Uterus (tissue), 4 donors: ENCODE measurements at places on chromosomes 2 and 18. TPM values are rescaled to one million over a fixed set of nuclear protein-coding genes. Genes with fewer than 3 reads are reported as not detected.

The GPN1 gene
- 17.6 TPM for total RNA-seq

The RNF125 gene
- 3.2 TPM for total RNA-seq

DNA sequence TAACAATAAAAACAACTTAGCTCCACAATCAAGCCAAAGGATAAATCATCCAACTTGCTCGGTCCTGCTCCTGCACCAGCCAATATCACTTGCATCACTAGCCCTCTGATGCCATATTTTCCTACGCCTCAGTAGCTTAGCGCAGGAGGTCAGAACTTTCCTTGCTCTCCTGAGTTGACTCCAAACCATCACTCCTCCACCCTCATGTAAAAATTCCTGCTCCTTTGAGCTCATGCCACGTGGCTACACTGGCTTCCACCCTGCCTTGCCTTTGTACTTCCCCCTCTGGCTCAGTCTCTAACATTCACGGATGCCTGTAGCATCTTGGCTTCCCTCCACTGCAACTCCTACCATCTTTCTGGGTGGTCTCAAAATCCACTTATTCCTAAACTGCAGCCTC, 25.2 kb downstream of the AAK1 start:
- peak; percentile 67 for DNase-seq
- peak overlapping the region; percentile 75 for H3K27ac ChIP-seq
- no peaks in the 10 kb centered on the region for H3K27me3 ChIP-seq
- H3K4me1 ChIP-seq = peaks cover 10% of the 10 kb centered on the region
- H3K4me3 ChIP-seq = no peak overlapping the region

DNA sequence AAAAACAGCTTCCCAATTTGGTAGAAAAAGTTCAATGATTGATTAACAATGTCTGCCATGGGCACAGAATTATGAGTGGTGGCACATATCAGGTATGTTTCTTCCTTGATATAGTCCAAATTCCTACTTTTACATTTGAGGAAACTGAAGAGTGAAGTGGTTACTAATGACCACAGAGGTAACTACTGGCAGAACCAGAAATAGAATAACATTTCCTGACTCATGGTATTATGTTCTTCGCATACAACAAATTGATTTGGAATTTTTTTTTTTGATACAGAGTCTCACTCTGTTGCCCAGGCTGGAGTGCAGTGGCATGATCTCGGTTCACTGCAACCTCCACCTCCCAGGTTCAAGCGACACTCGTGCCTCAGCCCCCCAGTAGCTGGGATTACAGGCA, 6.0 kb upstream of the NFE2L2 start:
- DNase-seq = no peak
- H3K36me3 ChIP-seq = no peaks in the 10 kb centered on the region
- peak overlapping the region; percentile 23 for H3K27ac ChIP-seq
- no peak overlapping the region for H3K4me3 ChIP-seq
- H3K4me1 ChIP-seq = peaks cover 4% of the 10 kb centered on the region
- H3K27me3 ChIP-seq = no peaks in the 10 kb centered on the region

The TUBA3E gene
- not detected for total RNA-seq

GRCh38 chr18:63356272-63356896, 10.6 kb downstream of the KDSR start:
- H3K27me3 ChIP-seq = no peaks in the 10 kb centered on the region
- no peaks in the 10 kb centered on the region for H3K36me3 ChIP-seq
- H3K4me1 ChIP-seq = no peaks in the 10 kb centered on the region
- DNase-seq = no peak

The SPHKAP gene
- total RNA-seq = 0.07 TPM

The ZNF396 gene
- total RNA-seq = 1.5 TPM

- H3K36me3 ChIP-seq = no peaks in the 10 kb centered on the region
- H3K4me3 ChIP-seq = no peak overlapping the region
- H3K27me3 ChIP-seq = no peaks in the 10 kb centered on the region
- no peaks in the 10 kb centered on the region for H3K4me1 ChIP-seq
Measured at GRCh38 chr2:231877533-231878456, 48.4 kb downstream of the NPPC start.

- no peaks in the 10 kb centered on the region for H3K27me3 ChIP-seq
- peak; percentile 13 for DNase-seq
- peak overlapping the region; percentile 99 for H3K27ac ChIP-seq
- H3K36me3 ChIP-seq = no peaks in the 10 kb centered on the region
- H3K4me3 ChIP-seq = no peak overlapping the region
- no peaks in the 10 kb centered on the region for H3K4me1 ChIP-seq
Measured at GRCh38 chr18:12305930-12306629, 2.0 kb upstream of the TUBB6 start.

DNA sequence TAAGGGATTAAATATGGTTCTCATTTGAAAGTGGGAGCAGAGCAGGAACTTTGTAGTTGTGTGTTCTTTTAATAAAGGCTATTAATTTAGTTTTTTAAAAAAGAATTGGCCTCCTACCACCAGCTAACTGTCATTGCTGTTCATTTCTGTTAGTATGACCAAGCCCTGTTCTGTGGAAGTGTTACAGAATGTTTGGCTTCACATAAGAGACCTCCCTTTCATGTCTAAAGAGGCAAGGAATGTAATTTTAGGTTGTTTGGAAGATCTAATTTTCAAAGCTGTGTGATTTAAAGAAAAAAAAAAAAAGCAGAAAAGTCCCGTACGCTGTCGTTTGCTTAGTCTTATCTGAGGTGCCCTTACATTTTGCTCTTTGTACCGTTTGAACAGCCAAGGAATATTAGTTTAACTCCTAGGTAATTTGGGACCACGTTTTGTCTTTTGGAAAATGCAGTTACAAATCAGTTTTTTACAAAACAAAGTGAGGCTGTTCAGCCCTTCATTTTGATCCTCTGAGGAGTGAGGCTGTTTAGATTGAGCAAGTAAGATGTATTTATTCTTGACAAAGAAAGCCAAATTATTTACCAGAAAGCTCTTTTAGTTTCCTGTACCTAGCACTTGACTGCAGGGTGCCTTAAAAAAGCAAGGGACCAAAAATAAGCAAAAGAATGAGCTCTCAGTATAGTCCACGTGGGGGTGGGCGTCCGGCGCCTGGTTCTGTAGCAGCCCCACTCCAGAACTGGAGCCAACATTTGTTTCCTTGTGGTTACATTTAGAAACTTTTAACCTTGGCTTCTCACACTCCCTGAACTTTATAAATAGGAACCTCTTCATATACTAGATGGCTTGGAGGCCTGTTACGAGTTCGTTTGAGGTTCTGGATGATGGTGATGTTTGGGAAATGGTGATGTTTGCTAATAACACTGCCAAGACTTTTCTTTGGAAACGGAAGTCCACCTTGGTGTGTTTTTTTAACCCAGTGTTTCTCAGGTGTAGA, 136.2 kb downstream of the FMNL2 start:
- no peak overlapping the region for H3K27ac ChIP-seq
- H3K4me1 ChIP-seq = no peaks in the 10 kb centered on the region
- no peak overlapping the region for H3K4me3 ChIP-seq
- H3K27me3 ChIP-seq = no peaks in the 10 kb centered on the region
- H3K36me3 ChIP-seq = no peaks in the 10 kb centered on the region

- no peaks in the 10 kb centered on the region for H3K36me3 ChIP-seq
- DNase-seq = no peak
- H3K4me3 ChIP-seq = no peak overlapping the region
- H3K4me1 ChIP-seq = no peaks in the 10 kb centered on the region
Measured at GRCh38 chr2:70161069-70161534, 29.7 kb downstream of the C2orf42 start.

The DYNAP gene
- total RNA-seq = not detected

The CERS6 gene
- 30.2 TPM for total RNA-seq

DNA sequence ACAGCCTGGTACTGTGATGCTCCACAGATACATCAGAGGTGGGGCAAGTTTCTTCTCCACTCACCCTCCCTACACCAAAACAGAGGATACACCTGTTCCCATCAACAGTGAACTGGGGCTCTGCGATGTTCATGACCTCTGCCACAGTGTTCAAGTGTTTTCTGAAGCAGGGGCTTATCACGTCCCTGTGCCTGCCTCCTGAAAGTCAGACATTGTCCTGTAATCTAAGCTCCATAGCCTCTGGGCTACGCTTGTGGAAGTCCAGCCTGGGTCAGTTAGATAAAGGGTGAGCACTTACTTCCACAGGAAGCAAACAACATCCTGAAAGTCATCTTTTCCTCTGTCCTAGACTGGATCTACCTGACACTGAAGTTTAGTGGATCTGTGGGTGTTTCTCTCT, 20.2 kb upstream of the MRO start:
- no peaks in the 10 kb centered on the region for H3K36me3 ChIP-seq
- no peak overlapping the region for H3K4me3 ChIP-seq
- H3K4me1 ChIP-seq = no peaks in the 10 kb centered on the region
- no peaks in the 10 kb centered on the region for H3K27me3 ChIP-seq
- no peak overlapping the region for H3K27ac ChIP-seq

- DNase-seq = no peak
- H3K36me3 ChIP-seq = no peaks in the 10 kb centered on the region
- no peaks in the 10 kb centered on the region for H3K4me1 ChIP-seq
- H3K27ac ChIP-seq = no peak overlapping the region
- H3K4me3 ChIP-seq = no peak overlapping the region
Measured at GRCh38 chr2:145750612-145751011, 1230.7 kb upstream of the ZEB2 start.

DNA sequence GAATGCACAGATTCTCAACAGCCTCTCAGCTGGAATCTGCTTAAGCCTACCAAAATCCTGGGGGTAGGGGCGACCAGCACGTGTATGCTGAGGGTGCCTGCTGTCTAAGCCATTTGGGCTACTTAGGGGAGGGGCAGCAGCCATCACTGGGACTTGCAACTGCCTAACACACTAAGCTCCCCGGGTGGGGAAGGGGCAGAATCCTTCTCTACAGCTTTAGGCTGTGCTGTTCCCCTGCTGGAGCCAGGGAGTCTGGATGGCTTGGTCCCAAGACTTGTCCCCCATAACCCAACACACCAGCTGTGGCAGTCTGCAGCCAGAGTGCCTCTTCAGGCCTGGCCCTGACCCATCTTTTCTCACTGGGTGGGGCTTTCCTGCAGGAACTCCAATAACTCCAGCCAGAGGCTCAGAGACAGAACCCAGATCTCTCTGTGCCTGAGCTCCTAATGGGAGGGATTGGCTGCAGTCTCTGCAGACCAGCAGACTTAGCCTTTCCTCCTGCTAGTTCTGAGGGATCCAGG, 305.4 kb upstream of the RND3 start:
- H3K36me3 ChIP-seq = no peaks in the 10 kb centered on the region
- DNase-seq = no peak
- no peaks in the 10 kb centered on the region for H3K4me1 ChIP-seq
- no peak overlapping the region for H3K4me3 ChIP-seq

- H3K4me3 ChIP-seq = no peak overlapping the region
- H3K27me3 ChIP-seq = no peaks in the 10 kb centered on the region
- no peaks in the 10 kb centered on the region for H3K4me1 ChIP-seq
Measured at GRCh38 chr2:165274698-165275097, 35.5 kb downstream of the SCN2A start.

- H3K4me1 ChIP-seq = no peaks in the 10 kb centered on the region
- no peak for DNase-seq
- H3K27me3 ChIP-seq = no peaks in the 10 kb centered on the region
Measured at GRCh38 chr2:231685349-231686191, 22.8 kb upstream of the PTMA start.

- H3K36me3 ChIP-seq = no peaks in the 10 kb centered on the region
- no peaks in the 10 kb centered on the region for H3K27me3 ChIP-seq
- H3K4me1 ChIP-seq = no peaks in the 10 kb centered on the region
- no peak overlapping the region for H3K4me3 ChIP-seq
- H3K27ac ChIP-seq = no peak overlapping the region
Measured at GRCh38 chr2:118169359-118170005, 81.2 kb downstream of the INSIG2 start.

The CARF gene
- total RNA-seq = 26.1 TPM

DNA sequence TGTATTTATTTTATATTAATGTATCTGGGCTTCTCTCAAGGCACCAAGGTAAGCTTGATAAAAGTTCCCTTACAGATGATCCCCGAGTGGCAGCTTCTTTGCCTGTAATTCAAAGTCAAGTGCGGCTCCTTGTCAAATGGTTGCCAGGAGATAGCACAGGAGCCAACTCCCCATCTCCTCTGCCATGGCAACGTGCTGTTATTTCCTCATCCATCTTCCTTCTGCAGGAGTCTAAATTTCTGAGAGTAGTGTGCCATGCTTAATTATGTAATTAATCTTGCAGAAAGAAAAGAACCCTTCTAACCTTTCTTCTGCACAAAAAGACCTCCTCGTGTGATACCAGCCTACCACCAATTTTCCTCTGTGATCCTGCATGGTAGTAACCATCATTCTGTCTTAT, 46.2 kb upstream of the ACMSD start:
- no peaks in the 10 kb centered on the region for H3K36me3 ChIP-seq
- H3K4me3 ChIP-seq = no peak overlapping the region
- no peak for DNase-seq
- no peaks in the 10 kb centered on the region for H3K4me1 ChIP-seq
- no peak overlapping the region for H3K27ac ChIP-seq

- H3K27ac ChIP-seq = no peak overlapping the region
- no peaks in the 10 kb centered on the region for H3K36me3 ChIP-seq
- DNase-seq = no peak
- H3K4me3 ChIP-seq = no peak overlapping the region
- no peaks in the 10 kb centered on the region for H3K4me1 ChIP-seq
Measured at GRCh38 chr18:51943281-51943680, 396.7 kb upstream of the DCC start.

- no peaks in the 10 kb centered on the region for H3K4me1 ChIP-seq
- H3K27me3 ChIP-seq = no peaks in the 10 kb centered on the region
- no peak overlapping the region for H3K27ac ChIP-seq
- H3K36me3 ChIP-seq = no peaks in the 10 kb centered on the region
- no peak overlapping the region for H3K4me3 ChIP-seq
- no peak for DNase-seq
Measured at GRCh38 chr2:36871068-36871707, 95.1 kb downstream of the STRN start.

The SULT1C4 gene
- total RNA-seq = 12.4 TPM

The IL1RL1 gene
- 12.3 TPM for total RNA-seq

GRCh38 chr18:54877076-54877475, 48.8 kb downstream of the RAB27B start:
- H3K4me1 ChIP-seq = no peaks in the 10 kb centered on the region
- no peak for DNase-seq
- H3K27ac ChIP-seq = no peak overlapping the region

The C2orf66 gene
- total RNA-seq = not detected

GRCh38 chr2:208250388-208250787, 4.5 kb downstream of the IDH1 start:
- H3K4me1 ChIP-seq = peaks cover 7% of the 10 kb centered on the region
- DNase-seq = no peak
- no peak overlapping the region for H3K4me3 ChIP-seq
- no peaks in the 10 kb centered on the region for H3K36me3 ChIP-seq
- no peak overlapping the region for H3K27ac ChIP-seq

GRCh38 chr18:9994026-9994570, 80.3 kb downstream of the VAPA start:
- DNase-seq = peak; percentile 33
- H3K27me3 ChIP-seq = no peaks in the 10 kb centered on the region
- peaks cover 4% of the 10 kb centered on the region for H3K4me1 ChIP-seq
- no peaks in the 10 kb centered on the region for H3K36me3 ChIP-seq

The GALNT5 gene
- total RNA-seq = 0.26 TPM

- no peak overlapping the region for H3K27ac ChIP-seq
- no peak for DNase-seq
- no peaks in the 10 kb centered on the region for H3K27me3 ChIP-seq
- no peak overlapping the region for H3K4me3 ChIP-seq
Measured at GRCh38 chr2:176813621-176814049, 399.0 kb upstream of the HNRNPA3 start.

The TBR1 gene
- total RNA-seq = not detected

The CASP10 gene
- 1.8 TPM for total RNA-seq

The KIF5C gene
- total RNA-seq = 1.4 TPM

The HOXD11 gene
- total RNA-seq = 0.88 TPM

The SCG2 gene
- not detected for total RNA-seq

GRCh38 chr2:1010415-1010930, 59.8 kb downstream of the SNTG2 start:
- no peak for DNase-seq
- H3K4me3 ChIP-seq = no peak overlapping the region
- H3K27me3 ChIP-seq = no peaks in the 10 kb centered on the region
- no peak overlapping the region for H3K27ac ChIP-seq
